GM13976 (cell line): ENCODE measurements at places on chromosomes 11 and 22.

- DNase-seq: no peak
Measured at GRCh38 chr11:129316781-129317180, 58.9 kb upstream of the BARX2 start.

- peak; percentile 81 for DNase-seq
Measured at GRCh38 chr11:62556108-62556874, 9.7 kb upstream of the AHNAK start.

DNA sequence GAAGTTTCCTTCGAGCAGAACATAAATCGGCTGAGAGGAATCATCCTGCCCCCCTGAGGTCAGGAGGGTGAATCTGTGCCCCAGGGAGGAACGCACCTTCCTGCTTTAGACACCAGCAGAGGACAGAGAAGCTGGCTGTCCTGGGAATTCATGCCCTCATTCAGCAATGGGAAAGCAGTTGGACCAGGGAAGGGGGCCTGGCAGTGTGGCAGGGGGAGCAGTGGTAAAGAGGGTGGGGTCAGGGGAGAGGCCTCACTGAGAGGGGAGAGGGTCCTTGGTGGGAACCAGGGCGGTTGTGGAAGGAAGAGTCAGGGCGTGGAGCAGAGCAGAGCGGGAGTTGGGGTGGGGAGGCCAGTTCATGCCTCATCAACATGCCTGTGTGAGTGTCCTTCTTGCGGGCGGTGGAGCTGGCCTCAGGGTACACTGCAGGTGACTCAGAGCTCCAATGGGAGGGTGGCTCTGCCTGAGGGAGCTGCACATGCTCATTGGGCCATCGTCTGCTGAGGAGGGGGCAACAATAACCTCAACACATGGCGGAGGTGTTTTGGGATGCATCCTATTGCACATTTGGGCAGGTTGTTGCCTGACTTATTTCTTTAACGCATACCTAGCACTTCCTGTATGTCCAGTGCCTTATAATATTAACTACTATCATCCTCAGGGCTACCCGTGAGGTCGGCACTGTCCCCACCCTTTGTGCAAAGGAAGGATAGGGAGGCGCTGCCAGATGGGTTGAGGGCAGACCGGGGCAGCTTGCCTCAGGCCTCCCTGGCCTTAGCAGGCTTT is 23.2 kb downstream of the MED15 start:
- no peak for DNase-seq

GRCh38 chr11:40290171-40290631 is 1169.3 kb downstream of the LRRC4C start:
- no peak for DNase-seq

- no peak for DNase-seq
Measured at GRCh38 chr22:46984751-46985506, 222.5 kb downstream of the TBC1D22A start.

DNA sequence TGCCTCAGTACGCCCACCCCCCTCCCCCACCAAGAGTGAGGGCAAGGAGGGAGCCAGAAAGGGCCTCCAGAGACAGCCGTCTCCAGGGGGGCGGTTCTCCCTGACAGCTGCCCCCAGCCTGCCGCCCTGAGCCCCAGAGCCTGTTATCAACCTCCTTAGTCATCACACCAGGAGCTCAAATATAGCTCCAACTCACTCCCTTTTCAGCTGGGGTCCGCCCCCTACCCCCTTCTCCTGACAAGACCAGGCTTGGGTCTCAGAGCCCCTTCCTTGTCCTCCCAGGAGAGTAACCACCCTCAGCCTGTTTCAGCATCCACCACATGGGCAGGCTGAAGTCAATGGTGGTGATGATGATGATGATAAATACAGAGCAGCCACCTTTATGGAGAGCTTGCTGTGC is 2.5 kb upstream of the INPP5J start:
- no peak for DNase-seq

- DNase-seq: no peak
Measured at GRCh38 chr22:19843107-19843856, 11.4 kb downstream of the GNB1L start.

GRCh38 chr11:93686812-93687211 is 25.3 kb downstream of the CEP295 start:
- no peak for DNase-seq

DNA sequence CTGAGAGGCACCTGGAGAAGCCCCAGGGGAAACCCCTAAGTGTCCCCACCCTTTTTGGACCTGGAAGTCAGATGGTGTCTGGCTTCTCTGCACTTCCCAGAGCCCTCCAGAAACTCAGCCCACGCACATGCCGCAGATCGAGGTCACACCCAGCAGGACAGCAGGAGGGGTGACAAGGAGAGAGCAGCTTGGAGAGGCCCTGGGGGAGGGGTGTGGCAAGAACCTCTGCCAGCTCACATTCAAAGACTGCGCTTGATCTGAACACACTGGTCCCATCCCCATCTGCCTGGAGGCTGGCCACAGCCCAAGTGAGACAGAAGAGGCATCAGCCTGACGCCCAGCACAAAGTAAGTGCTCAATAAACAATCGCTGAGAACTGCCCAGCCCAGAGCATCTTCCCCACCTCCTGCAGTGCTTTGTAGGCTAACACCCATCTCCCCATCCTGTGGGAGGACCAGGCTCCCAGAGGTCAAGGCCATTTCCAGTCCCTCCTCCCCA is 21.4 kb downstream of the TMPRSS6 start:
- DNase-seq: no peak

GRCh38 chr11:129375751-129376657 is at the start of gene BARX2:
TSS of gene BARX2 (plus strand) at chr11:129375848. CDS start at chr11:129376036, 188 bp downstream.
- peak; percentile 62 for DNase-seq

GRCh38 chr11:66285250-66285947 is 3.5 kb downstream of the YIF1A start:
- no peak for DNase-seq

- no peak for DNase-seq
Measured at GRCh38 chr22:32245042-32245441, 10.1 kb downstream of the SLC5A4 start.

DNA sequence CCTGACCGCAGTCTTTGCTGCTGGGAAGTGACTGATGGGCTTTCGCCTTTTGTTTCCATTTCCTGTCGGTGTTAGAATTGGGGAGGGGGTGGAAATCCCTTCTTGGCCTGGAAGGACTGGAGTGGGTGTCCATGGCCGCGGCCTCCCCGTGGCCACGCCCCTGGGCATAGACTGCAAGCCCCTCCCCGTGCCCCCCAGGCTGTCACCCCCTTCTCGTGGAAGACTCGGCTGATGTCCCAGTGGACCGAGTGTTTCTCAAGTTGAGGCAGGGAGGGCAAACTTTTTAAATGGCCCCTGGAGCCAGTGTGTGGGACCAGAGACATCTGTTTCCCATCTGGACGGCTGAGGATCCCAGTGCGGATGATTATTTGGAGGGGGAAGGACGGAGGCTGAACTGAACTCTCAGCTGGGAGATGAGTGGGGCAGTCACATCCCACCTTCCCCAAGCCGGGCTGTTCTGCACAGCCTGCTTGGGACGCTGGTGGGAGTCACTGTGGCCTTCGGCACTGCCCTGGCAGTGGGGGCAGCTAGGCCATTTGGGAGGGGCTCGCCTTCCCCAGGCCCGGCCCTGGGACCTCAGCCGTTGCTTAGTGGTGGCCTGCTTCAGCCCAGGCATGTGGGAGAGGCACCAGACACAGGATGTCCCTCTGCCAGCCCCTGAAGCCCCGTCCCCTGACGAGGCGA is 1.6 kb downstream of the CD81 start:
- no peak for DNase-seq

DNA sequence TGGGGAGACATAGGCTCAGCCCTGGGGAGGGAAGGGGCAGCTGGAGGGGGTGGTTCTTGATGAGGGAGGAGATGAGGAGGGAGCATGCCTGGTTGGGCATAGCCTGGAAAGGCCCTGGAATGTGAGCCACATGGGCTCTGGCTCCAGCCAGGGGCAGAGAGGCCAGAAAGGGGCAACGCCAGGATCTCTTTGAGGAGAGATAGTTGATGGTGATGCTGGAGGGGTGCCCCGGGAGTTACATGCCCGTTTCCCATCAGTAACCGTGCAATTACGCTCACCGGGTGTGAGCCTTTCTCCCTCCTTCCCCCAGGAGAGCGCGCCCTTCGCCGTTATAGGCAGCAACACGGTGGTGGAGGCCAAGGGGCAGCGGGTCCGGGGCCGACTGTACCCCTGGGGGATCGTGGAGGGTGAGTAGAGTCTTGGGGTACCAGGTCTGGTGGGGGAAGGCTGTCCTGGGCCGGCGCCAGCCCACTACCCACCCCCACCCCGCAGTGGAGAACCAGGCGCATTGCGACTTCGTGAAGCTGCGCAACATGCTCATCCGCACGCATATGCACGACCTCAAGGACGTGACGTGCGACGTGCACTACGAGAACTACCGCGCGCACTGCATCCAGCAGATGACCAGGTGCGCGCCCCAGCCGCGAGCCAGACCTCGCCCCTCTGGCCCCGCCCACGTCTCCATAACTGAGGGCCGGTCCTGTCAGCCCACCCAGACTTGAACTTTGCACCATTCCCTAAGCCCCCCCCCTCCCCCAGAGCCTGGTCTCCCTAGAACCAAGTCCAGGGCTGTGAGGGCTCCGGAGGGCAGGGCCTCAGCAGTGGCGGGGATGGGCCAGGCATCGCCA is 1.8 kb upstream of the GP1BB start:
- no peak for DNase-seq

DNA sequence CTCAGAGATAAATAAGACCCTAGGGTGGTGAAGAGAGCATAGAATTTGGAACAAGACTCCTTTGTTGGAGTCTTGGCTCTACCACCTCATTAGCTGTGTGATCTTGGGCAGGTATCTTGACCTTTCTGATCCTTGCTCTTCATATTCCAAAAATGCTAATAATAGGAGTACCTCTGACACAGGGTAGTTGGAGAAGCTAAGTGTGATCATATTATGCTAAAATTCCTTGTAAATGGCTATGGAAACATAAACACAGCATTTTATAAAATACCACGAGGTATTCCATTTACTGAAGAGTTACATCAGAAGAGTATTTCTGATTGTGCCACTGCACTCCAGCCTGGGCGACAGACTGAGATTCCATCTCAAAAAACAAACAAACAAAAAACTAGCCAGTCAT is 9.4 kb downstream of the PTPRJ start:
- no peak for DNase-seq

- no peak for DNase-seq
Measured at GRCh38 chr11:27204529-27204928, 158.5 kb downstream of the CCDC34 start.

DNA sequence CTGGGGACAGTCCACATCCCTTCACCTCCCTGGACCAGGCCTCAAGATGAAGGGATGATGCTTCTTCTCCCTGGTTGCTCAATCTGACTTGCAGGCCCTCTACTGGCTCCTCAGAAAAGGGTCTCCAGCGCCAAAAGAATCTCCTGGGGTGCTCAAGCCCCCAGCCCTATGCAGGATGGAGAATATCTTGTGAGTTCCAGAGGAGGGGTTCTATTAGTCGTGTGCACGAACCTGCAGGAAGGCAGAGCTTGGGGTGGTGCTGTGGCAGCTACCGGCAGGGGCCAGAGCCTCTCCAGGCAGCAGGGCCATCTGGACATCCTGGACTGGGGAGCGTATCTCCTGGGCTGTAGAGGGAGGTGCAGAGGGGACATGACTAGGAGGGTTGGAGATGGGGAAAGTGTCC is 1339.5 kb downstream of the BRD1 start:
- no peak for DNase-seq

DNA sequence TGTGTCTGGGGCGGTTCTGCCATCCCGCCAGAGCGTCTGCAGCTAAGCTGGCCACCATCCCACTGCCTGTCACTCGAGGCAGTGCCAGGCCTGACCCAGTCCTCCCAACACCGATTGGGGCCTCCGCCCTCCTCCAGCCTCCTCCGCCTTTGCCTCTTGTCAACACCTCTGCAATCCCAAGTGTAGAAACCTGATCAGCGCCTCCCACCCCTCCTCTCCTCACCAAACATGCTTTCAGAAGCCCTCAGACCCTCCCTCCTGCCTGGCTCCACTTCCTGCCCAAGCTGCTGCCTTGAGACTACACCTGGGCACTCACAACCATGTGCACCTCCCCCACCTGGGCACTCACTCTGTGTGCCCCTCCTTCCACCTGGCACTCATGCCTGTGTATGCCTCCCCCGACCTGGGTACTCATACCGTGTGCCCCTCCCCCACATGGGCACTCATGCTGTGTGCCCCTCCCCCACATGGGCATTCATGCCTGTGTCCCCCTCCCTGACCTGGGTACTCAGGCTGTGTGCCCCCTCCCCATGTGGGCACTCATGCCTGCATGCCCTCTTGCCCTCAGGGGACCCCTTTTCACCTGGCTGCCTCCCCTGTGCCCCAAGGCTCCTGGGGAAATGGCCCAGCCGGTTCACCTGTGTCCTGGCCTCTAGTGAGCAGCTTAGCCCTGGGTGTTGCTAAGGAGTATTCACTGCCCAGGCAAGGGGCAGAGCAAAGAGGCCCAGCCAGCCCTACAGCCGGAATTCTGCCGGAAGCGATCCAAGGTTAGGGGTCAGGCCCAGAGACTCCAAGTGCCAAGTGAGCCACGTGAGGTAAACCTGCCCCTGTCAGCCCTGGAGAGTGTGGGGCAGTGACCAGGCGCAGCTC is 5.5 kb upstream of the IFITM10 start:
- no peak for DNase-seq

DNA sequence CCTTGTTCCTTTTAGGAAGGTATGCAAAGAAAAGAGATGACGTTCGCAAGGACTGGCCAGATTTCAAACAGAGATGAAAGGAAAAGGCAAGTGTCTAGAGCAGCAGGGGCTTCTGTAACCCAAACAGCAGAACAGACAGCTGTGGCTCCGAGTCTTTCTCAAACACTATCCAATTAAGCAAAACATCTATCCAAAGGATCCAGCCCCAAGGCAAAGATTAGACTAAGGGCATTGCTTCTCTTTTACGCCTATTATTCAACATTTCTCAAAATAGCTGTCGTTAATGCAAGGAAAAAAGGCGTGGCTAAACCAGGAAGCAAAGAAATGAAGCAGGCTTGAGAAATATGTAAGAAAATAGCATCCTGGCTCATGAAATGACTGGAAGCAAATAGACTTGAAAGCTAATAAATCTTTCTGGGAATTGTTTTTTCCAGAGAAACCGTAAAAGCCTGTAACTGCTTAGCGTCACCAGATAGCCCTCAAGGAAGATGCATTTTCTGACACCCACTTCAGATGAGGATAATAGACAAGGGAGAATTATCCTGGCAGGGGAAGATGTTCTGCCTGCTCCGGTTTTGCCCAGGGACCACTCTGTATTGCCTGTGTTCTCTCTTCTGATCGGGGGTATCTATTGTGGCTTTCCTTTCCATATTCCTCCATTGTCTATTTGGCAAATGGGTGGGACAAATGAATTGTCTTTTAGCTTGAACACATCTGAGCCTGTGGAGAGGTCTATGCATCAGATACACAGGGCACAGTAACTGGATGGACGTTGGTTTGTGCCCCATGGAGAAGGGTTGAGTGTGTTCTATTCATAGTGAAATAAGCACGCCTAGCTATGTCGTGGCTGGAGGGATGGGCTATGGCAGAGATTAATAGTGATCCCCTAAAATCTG is 20.2 kb downstream of the C11orf96 start:
- no peak for DNase-seq

GRCh38 chr11:122491509-122491908 is 164.0 kb upstream of the UBASH3B start:
- no peak for DNase-seq
